Endothelial cell (in vitro differentiated cells): ENCODE measurements at places on chromosomes 16 and 17. TPM values are rescaled to one million over a fixed set of nuclear protein-coding genes. Genes with fewer than 3 reads are reported as not detected.
A peak's percentile ranks its signal among the peaks of the same experiment; 100 is the strongest.

DNA sequence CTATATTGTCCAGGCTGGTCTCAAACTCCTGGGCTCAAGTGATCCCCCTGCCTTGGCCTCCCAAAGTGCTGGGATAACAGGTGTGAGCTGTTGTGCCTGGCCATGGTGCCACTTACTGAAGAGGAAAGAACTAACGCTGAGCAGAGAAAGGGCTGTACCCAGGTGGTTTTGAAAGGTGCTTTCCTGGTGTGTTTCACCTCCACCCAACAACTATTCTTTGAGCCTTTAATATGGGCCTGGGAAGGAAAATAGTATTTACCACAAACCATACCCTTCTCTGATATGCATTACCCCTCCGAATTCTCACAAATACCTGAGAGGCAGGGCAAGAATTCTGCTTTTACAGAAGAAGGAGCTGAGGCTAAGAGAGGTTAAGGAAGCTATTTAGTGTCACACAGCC, 24.8 kb downstream of the KPNA2 start:
- peaks cover 3% of the 10 kb centered on the region for H3K27me3 ChIP-seq
- no peak overlapping the region for H3K4me3 ChIP-seq
- no peak overlapping the region for H3K27ac ChIP-seq
- no peak for DNase-seq

DNA sequence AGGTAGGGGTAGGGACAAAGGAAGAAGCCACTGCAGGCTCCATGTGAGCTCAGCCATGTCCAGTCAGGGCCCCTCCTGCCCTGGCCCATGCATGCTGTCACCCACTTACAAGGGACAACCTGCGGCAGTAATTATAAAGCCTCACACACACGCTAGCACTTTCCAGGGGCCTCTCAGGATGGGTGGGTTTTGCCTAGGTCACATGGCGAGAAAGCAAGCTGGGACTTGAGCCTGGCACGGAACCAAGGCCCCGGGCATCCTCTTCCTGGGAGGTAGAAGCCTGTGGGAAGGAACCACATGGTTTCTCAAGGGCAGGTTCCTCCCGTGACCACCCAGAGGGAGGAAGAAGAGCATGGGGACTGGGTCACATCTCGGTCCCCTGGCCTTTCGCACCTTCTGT, 7.0 kb downstream of the ZNF319 start:
- no peak for DNase-seq
- H3K4me1 ChIP-seq, result peaks cover 5% of the 10 kb centered on the region
- H3K27ac ChIP-seq, result no peak overlapping the region

TRPV3 gene
- not detected for total RNA-seq

SLFN5 gene
- 18.2 TPM for total RNA-seq

- H3K4me1 ChIP-seq, result peaks cover 19% of the 10 kb centered on the region
- DNase-seq, result no peak
- H3K36me3 ChIP-seq, result no peaks in the 10 kb centered on the region
- no peak overlapping the region for H3K27ac ChIP-seq
Measured at GRCh38 chr17:63150994-63151464, 185.0 kb downstream of the TANC2 start.

NPW gene
- total RNA-seq, result 0.82 TPM

- no peaks in the 10 kb centered on the region for H3K27me3 ChIP-seq
- no peak for DNase-seq
- no peak overlapping the region for H3K27ac ChIP-seq
- no peaks in the 10 kb centered on the region for H3K4me1 ChIP-seq
Measured at GRCh38 chr17:13750816-13751793, 149.4 kb upstream of the HS3ST3A1 start.

DNA sequence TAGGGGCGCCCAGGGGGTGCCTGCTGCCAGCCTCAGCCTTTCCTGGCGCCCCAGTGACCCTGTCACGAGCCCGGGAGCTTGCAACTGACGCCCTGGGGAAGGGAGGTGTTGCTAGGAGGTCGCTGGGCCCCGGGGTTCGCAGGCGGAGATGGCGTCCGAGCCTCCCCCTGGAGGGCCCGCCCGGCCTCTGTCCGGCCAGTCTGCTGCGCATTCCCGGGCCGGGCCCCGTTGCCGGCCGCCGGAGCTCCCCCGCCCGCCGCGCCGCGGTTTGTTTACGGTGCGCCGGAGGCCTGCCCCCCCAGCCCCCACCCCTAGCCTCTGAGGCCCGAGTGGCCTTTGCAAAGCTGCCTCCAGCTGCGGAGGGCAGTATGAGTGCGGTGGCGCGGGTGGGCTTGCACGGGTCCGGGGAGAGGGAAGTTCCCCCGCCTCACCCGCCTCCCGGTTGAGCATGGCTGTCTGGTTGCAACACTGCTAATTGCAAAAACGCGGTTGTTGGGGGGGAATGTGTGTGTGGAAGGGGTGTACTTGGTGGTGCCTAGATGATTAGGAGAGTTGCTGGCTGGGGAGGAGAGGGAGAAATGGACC, 514 bp downstream of the THRA start:
- peak; percentile 40 for DNase-seq
- peaks cover 21% of the 10 kb centered on the region for H3K27me3 ChIP-seq
- H3K4me3 ChIP-seq, result peak overlapping the region; percentile 94
- H3K27ac ChIP-seq, result no peak overlapping the region
- H3K4me1 ChIP-seq, result peaks cover 42% of the 10 kb centered on the region

ABCC3 gene
- total RNA-seq, result 0.67 TPM

- H3K4me3 ChIP-seq, result no peak overlapping the region
- H3K4me1 ChIP-seq, result no peaks in the 10 kb centered on the region
- H3K27me3 ChIP-seq, result no peaks in the 10 kb centered on the region
- no peaks in the 10 kb centered on the region for H3K36me3 ChIP-seq
- DNase-seq, result no peak
Measured at GRCh38 chr16:73669535-73670274, 621.8 kb upstream of the ZFHX3 start.

GRCh38 chr17:5840811-5841446, 229.2 kb upstream of the WSCD1 start:
- DNase-seq, result no peak
- no peak overlapping the region for H3K4me3 ChIP-seq
- H3K36me3 ChIP-seq, result no peaks in the 10 kb centered on the region
- H3K27ac ChIP-seq, result no peak overlapping the region
- no peaks in the 10 kb centered on the region for H3K27me3 ChIP-seq

ASGR2 gene
- total RNA-seq, result 0.41 TPM

DNA sequence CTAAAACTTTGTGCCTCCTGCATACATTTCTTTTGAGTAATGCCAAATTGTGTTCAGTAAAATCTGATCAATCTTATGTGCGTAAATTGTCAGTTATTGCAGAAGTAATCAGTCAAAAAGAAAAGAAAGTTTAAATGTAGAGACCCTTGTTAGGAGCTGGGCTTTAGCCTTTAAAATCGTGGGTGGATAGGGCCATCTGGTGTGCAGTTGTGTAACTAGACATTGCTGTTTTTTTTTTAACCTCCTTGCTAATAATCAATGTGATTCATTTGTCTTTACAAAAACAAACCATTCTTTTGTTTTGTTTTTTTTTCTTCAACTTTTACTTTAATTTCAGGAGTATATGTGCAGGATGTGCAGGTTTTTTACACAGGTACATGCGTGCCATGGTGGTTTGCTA, 5.3 kb upstream of the WWOX start:
- DNase-seq, result no peak
- peaks cover 3% of the 10 kb centered on the region for H3K27me3 ChIP-seq
- peaks cover 6% of the 10 kb centered on the region for H3K4me1 ChIP-seq
- no peak overlapping the region for H3K27ac ChIP-seq
- no peak overlapping the region for H3K4me3 ChIP-seq
- H3K36me3 ChIP-seq, result peaks cover 3% of the 10 kb centered on the region

RHBDL1 gene
- 1.6 TPM for total RNA-seq

GRCh38 chr17:50044483-50044882, 11.4 kb upstream of the ITGA3 start:
- H3K36me3 ChIP-seq, result no peaks in the 10 kb centered on the region
- DNase-seq, result no peak

SIRT7 gene
- 14.4 TPM for total RNA-seq

DNA sequence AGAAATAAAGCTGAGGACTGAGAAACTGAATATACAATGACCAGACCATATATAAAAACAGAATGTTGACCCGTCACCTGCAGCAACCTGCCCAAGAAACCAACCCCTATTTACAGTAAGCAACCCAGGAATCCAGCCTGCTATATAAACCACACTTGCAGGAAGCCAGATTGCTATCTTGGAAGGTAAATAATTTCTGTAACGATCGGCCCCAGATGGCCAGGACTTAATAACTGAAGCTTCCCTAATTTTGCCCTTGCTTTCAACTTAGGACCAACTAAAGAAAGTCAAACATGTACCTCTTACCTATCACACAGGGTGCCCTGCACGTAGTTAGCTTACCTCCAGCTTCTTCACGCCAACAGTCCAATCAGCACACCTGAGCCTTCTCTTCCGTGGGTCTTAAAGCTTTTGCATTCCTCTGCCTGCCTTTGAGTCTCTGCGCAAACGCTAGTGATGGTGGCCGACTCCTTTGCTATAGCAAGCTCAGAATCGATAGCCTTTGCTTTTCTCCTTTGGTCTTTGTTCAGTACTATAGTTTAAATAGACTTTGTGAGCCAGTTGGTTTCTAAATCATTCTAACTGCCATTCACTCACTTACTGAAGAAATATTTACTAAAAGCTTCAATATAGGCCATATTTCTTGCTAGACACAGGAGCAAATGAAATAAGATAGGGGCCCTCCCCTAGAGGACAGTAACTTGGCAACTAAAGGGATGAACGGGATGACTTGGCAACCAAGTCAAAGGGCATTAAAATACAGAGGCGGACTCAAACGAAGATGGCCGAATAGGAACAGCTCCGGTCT, 31.3 kb downstream of the MPHOSPH6 start:
- H3K4me1 ChIP-seq, result peaks cover 16% of the 10 kb centered on the region
- peak overlapping the region; percentile 59 for H3K4me3 ChIP-seq
- H3K27me3 ChIP-seq, result no peaks in the 10 kb centered on the region
- H3K36me3 ChIP-seq, result no peaks in the 10 kb centered on the region
- H3K27ac ChIP-seq, result no peak overlapping the region

GUCY2D gene
- not detected for total RNA-seq

GRCh38 chr17:74032222-74032621, 171.3 kb upstream of the RPL38 start:
- H3K27ac ChIP-seq, result no peak overlapping the region
- H3K27me3 ChIP-seq, result peaks cover 7% of the 10 kb centered on the region
- DNase-seq, result no peak
- H3K4me3 ChIP-seq, result no peak overlapping the region
- H3K36me3 ChIP-seq, result no peaks in the 10 kb centered on the region
- H3K4me1 ChIP-seq, result peaks cover 6% of the 10 kb centered on the region

PRRT2 gene
- 15.0 TPM for total RNA-seq

DNA sequence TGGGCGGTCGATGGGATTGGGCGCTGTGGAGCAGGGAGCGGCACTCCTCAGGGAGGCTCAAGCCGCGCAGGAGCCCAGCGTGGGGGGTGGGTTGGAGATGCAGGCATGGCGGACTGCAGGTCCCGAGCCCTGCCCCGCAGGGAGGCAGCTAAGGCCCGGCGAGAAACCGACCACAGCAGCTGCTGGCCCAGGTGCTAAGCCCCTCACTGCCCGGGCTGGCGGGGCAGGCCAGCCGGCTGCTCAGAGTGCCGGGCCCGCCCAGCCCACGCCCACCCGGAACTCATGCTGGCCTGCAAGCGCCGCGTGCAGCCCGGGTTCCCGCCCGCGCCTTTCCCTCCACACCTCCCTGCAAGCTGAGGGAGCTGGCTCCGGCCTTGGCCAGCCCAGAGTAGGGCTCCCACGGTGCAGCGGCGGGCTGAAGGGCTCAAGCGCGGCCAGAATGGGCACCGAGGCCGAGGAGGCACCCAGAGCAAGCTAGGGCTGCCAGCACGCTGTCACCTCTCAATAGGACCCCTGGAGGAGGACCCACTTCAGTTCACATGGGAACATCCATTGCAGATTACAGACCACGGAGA, 20.5 kb upstream of the METTL16 start:
- H3K27me3 ChIP-seq, result no peaks in the 10 kb centered on the region
- H3K4me3 ChIP-seq, result no peak overlapping the region
- no peak overlapping the region for H3K27ac ChIP-seq
- no peaks in the 10 kb centered on the region for H3K36me3 ChIP-seq
- DNase-seq, result no peak

- no peak overlapping the region for H3K27ac ChIP-seq
- no peak overlapping the region for H3K4me3 ChIP-seq
- H3K4me1 ChIP-seq, result no peaks in the 10 kb centered on the region
- peaks cover 4% of the 10 kb centered on the region for H3K27me3 ChIP-seq
Measured at GRCh38 chr17:43359469-43360110, 39.2 kb upstream of the ARL4D start.

DNA sequence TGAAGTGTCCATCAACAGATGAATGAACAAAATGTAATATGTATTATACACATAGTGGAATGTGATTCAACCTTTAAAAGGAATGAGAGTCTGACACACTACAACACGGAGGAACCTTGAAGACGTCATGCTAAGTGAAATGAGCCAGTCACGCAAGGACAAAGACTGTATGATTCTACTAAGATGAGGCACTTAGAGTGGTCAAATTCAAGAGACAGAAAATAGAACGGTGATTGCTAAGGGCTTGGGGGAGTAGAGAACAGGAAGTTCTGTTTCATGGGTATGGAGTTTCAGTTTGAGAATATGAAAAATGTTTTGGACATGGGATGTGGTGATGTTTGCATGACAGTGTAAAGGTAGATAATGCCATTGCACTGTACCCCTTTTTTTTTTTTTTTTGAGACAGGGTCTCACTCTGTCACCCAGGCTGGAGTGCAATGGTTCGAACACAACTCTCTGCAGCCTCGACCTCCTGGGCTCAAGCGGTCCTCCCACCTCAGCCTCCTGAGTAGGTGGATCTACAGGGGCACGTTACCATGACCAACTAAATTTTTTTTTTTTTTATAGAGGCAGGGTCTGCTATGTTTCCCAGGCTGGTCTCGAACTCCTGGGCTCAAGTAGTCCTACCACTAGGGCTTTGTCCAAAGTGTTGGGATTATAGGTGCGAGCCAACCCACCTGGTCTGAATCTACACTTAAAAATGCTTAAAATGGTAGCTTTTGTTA, 2.9 kb upstream of the CCDC102A start:
- no peaks in the 10 kb centered on the region for H3K36me3 ChIP-seq
- no peak overlapping the region for H3K27ac ChIP-seq
- H3K4me1 ChIP-seq, result peaks cover 17% of the 10 kb centered on the region
- no peak for DNase-seq
- no peak overlapping the region for H3K4me3 ChIP-seq
- peaks cover 13% of the 10 kb centered on the region for H3K27me3 ChIP-seq

DNA sequence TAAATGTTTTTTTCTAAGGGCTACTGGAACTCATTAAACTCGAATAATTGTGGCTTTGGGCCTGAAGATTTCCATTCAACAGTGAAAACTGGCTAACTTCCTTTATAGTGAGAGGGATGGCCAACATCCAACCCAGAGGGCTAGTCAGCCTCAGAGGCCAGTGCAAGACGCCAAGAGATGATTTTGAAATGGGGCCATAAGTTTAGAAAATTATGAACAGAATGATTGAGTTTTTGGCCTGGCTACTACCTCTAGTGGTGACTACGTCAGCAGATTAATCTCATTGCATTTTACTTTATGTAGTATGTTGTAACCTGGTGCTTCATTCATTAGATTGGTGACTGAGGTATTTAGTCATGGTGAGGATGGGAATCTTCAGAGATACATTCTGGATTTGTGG, 28.4 kb downstream of the HAPSTR1 start:
- no peak for DNase-seq
- H3K27me3 ChIP-seq, result no peaks in the 10 kb centered on the region
- H3K4me1 ChIP-seq, result peaks cover 4% of the 10 kb centered on the region
